ENCODE measurements at places on chromosomes 1 and 21. TPM values are rescaled to one million over a fixed set of nuclear protein-coding genes. Genes with fewer than 3 reads are reported as not detected.

The AADACL4 gene
- total RNA-seq: not detected

The WNT9A gene
- total RNA-seq: 3.7 TPM

The FRRS1 gene
- total RNA-seq: 1.2 TPM

The OR2T2 gene
- total RNA-seq: not detected

The TMEM54 gene
- 64.8 TPM for total RNA-seq

The PAPPA2 gene
- 0.18 TPM for total RNA-seq

The MX2 gene
- total RNA-seq: 12.4 TPM

The CFHR5 gene
- total RNA-seq: not detected

The GABRD gene
- total RNA-seq: not detected

The RNASEL gene
- 3.2 TPM for total RNA-seq

The GCSAML gene
- total RNA-seq: not detected

DNA sequence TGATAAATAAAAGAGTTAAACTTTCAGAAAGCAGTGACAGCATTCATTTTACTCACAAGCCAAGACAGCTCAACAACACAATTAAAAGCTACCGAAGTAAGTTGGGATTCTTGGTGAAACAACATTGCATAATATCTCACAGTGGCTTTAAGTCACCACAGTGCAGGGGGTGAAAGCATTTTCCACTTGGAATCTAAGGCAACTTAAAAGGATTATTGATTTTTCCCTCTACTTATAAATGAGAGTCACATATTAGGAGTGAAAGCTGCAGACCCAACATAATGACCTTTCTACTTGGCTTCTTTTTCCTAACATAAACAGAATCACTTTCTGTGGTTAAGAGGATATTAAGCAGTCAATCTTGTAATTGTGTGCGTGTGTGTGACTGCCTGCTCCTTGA, 536.6 kb upstream of the CXADR start:
- no peak for DNase-seq

- no peak for DNase-seq
Observed at GRCh38 chr1:58928514-58928913, 144.7 kb upstream of the JUN start.

GRCh38 chr1:212587888-212588510, 20.6 kb upstream of the ATF3 start:
- DNase-seq: no peak

GRCh38 chr1:224065455-224065854, 48.5 kb upstream of the FBXO28 start:
- no peak for DNase-seq

DNA sequence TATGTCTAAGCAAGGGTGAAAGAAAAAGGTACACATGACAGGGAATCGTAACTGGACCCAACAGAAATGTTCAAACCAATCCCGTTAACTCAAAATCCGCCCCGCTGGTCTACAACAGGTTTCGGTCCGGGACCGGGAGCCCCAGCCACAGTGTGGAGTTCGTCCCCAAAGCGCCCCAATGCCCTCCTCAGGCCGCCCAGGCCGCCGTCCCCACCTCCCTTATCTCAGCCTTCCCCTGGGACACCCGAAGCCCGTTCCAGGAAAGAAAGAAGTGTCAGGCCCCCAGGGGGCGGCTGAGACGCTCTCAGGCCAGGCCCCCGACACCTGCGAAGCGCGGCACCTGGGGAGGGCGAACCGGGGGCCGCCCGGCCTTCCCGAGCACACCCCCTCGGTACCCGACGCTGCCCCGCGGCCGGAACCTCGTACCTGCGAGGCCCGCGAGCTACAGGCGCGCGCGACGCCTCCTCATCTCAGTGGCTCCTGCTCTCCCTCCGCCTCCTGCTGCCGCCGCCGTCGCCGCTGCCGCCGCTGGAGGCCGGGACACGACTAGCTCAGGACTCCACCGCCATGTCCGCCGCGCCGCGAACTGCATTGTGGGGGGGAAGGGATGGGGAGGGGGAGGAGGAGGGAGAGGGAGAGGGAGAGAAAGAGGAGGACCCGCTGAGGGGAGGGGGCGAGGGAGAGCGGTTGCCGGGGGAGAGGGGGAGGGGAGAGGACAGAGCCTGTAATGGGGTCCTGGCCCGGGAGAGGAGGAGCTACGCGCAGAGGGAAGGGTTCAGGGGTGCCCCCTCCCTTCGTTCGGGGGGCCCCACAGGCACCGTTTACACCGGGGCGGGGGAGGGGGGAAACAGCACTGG, at the start of gene TUT4:
TUT4 (minus strand) TSS at position 588 of the 857 bp plus-strand sequence. CDS start 26,812 bp downstream, outside the sequence.
- no peak for DNase-seq

- no peak for DNase-seq
Observed at GRCh38 chr21:28136656-28137255, 855.9 kb downstream of the LTN1 start.

- DNase-seq: no peak
Observed at GRCh38 chr1:112446411-112446810, 50.4 kb downstream of the CTTNBP2NL start.

DNA sequence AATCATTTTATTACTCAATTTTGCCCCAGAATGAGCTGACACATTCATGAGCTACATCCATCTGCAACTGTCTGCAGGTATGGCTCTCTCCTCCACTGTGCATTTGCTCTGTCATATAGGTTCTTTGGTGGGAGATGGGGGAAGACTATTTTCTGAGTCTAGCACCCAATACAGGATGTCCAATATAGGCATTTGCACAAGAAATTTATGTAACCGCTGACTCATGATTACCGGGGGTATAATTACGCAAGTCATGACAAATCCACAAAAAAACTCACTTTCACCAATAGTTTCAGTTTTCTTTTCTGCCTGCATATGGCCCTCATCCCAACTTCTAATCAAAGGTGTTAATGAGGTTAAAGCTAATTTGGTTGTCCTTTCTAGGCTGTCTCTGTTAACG, 17.5 kb upstream of the VSIG8 start:
- DNase-seq: no peak

- no peak for DNase-seq
Observed at GRCh38 chr1:66679140-66679539, 73.1 kb upstream of the DYNLT5 start.

DNA sequence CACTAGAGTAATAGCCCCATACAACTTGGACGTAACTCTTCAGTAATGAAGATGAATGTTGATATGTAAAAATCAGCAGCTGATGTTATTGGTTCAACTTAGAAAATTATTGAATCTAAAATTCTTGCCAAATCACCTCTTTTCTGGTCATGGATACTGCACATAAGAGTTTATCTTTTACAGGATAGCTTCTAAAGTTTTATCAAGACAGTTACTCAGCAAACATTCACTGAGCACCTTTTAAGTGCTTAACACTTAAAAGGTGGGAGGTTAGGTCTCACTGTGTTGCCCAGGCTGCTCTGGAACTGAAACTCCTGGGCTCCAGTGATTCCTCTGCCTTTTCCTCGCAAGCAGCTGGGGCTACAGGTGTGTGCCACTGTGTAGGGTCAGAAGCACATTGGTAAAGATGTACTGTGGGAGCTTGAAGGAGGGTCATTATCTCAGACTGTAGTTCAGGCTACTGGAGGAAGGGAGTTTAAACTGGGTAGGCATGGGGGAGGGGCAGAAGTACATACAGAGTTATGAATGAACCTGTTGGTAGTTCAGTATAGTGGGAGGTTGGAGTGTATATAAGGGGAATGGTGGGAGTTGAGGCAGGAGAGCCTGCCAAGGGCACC, 2.0 kb downstream of the MPZL1 start:
- no peak for DNase-seq

DNA sequence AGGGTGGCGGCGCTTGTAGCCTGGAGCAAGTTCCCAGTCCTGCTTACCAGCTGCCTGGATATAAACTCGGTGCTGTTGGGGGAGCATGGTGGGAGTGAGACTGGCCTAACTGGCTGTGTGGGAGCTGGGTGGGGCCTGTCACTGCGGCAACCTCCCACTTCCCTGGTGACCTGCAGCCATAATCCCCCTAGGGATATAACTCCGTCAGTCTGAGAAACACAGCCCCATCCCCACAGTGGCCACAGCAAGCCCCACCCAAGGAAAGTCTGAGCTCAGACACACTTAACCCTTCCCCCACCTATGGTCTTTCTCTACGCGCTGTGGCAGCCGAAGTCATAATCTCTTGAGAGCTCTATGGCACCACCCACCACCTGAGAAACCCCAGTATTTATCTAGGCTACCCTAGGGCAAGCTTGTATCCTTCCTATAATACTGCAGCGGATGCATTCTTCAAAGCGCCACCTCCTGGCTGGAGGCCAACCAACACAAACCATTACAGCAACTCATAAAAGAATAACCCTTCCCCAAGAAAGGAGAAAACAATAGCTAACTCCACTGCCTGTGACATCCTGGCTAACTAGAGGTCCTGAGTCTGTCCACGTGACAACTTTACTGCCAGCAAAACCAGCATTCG, 57.4 kb downstream of the ZNF648 start:
- no peak for DNase-seq

DNA sequence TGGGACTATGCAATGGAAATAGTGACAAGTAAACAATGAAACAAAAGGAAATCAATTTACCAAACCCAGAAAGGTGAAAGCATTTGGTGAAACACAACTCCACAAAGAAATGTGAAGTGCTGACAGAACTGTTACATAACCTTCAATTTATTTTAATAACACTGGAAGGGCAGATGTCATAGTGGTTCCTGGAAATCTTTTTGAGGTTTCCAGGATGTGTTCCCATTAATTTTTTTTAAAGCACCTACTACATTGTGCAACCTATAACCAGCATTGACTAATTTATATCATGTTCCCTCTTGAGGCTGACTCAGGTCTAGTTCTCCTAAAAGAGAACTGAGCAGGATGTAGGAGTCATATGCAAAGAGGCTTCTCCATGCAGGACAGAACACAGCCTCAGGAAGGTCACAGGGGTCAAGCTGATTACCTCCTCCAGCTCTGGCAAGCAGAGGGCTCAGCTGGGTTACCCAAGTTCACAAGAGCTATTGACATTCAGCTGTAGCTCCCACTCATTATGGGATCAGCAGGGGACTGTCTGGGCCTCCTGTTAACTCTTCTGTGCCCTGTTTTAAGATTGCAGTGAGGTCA, 157.1 kb upstream of the NRIP1 start:
- no peak for DNase-seq

GRCh38 chr1:53155534-53155933, 13.1 kb upstream of the SLC1A7 start:
- DNase-seq: no peak

DNA sequence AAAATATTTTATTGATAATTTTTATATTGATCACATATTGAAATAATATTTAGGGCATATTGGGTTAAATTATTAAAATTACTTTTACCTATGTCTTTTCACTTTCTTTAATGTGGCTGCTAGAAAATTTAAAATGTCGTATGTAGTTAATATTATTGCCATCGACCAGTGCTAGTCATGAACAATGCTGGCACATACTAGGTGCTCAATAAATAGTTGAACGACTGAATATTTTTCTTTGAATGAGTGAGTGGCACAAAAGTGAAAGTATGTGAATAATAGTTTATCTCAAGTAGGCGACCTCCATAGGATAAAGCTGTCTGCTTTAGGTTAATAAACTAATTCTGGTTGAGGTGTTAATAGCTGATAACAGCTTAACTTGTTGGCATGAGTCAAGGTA, 150.8 kb upstream of the FGGY start:
- DNase-seq: no peak

- DNase-seq: no peak
Observed at GRCh38 chr1:19209439-19209989, 552 bp downstream of the UBR4 start.

DNA sequence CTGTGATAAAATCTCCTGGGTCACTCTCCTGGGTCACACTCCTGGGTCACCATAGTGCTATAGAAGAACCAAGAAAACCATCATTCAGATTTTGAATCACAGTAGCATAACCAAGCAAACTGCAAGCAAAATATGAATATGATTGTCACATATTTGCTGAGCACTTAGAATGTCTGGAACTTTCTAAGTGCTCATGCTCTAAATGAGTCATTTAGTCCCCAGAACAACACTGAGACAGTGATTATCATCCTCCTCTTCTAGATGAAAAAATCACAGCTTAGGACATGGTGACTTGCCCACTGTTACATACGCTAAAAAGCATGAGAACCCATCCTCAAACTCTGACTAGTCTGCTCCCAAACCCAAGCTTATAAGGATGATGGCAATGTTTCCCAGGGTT, 39.5 kb upstream of the DDAH1 start:
- DNase-seq: no peak

DNA sequence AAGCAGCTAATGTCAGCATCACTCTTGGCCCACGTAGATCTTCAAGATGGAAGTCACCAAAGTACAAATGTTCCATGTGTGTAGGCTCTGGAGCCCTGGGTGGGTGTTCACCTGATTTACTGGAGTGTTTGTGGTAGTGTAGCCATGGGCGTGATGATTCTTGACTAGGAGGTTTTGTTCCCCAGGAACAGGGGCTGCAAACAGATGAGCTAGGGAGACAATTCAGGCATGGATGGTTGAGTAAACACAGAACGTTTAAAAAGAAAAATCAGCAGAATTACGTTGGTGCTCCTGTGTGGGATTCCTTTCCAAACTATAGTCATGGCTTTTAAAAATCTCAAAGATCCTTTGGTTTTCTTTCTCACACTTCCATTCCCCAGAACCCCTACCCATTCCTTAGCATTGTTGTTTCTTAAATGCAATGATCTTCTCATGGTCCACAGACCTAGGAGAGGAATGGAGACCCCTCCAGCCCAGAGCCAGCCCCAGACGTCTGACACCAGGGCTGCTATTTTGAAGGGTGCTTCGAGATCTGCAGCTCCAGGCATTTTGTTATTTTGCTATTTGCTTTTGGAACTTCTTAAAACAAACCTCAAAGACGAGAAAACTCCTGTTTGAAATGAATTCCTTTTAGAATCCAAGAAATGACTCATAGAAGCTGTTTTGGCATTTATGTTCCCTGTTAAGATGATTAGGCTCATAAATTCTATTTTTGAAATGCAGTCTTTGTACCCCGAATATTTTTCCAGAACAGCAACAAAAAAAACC, 115.1 kb downstream of the ETS2 start:
- no peak for DNase-seq

- DNase-seq: no peak
Observed at GRCh38 chr1:15703562-15703961, 19.4 kb downstream of the PLEKHM2 start.

GRCh38 chr1:196516373-196516772, 91.9 kb downstream of the KCNT2 start:
- DNase-seq: no peak

- no peak for DNase-seq
Observed at GRCh38 chr1:81160696-81161095, 640.0 kb upstream of the ADGRL2 start.

DNA sequence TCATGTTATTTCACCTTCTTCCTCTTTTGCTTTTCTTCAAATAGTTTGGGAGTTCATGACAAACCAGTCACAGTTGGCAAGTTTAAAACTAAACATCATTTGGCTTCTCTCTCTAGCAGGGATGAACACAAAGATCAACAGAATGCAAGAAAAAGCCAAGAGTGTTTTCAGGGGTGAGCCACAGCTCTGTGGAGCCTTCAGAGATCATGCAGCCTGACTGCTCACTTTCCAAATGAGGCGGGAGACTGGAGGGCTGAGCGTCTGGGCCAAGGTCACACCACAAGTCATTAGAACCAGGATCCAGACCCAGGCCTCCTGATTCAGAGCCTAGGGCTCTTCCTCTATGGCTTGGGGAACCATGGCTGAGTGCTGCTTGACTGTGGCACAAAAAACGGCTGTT, 2.7 kb downstream of the DPT start:
- no peak for DNase-seq

Measured in glomerular endothelial cell (primary cell).